Smooth muscle cell of bladder (primary cell): ENCODE measurements at places on chromosomes 2 and 18. TPM values are rescaled to one million over a fixed set of nuclear protein-coding genes. Genes with fewer than 3 reads are reported as not detected.

Gene CYP1B1
- total RNA-seq = 23.0 and 62.7 TPM in 2 replicates

Gene IL36RN
- total RNA-seq = 0.09 TPM in 1 of 2 replicates, not detected in the other

Gene FAM237A
- total RNA-seq = not detected in 2 replicates

Gene SFT2D3
- 3.5 and 3.8 TPM in 2 replicates for total RNA-seq

Gene TSPYL6
- total RNA-seq = not detected in 2 replicates

Gene PTMA
- 522 and 581 TPM in 2 replicates for total RNA-seq

Gene SLC25A52
- total RNA-seq = 0.14 TPM in 1 of 2 replicates, not detected in the other

Gene DDX1
- 58.7 and 69.1 TPM in 2 replicates for total RNA-seq

Gene TDRD15
- not detected in 2 replicates for total RNA-seq

Gene RFX8
- total RNA-seq = 1.3 and 2.0 TPM in 2 replicates

Gene ARL5A
- total RNA-seq = 37.1 and 68.0 TPM in 2 replicates

Gene EML6
- total RNA-seq = 1.8 and 5.5 TPM in 2 replicates

Gene ABCG8
- total RNA-seq = not detected in 2 replicates

Gene ADRA2B
- 0.09 TPM in 1 of 2 replicates, not detected in the other for total RNA-seq

Gene AMER3
- total RNA-seq = not detected in 2 replicates

Gene LIPG
- total RNA-seq = 12.4 and 19.8 TPM in 2 replicates

Gene STEAP3
- total RNA-seq = 16.8 and 18.2 TPM in 2 replicates

Gene CREG2
- 0.14 and 0.65 TPM in 2 replicates for total RNA-seq

Gene GALR1
- total RNA-seq = not detected in 2 replicates

Gene KCNIP3
- 0.57 and 1.0 TPM in 2 replicates for total RNA-seq
